ENCODE measurements at places on chromosomes 7 and 10.

- no peak for DNase-seq
Observed at GRCh38 chr7:137798073-137798763, 48.6 kb downstream of the DGKI start.

DNA sequence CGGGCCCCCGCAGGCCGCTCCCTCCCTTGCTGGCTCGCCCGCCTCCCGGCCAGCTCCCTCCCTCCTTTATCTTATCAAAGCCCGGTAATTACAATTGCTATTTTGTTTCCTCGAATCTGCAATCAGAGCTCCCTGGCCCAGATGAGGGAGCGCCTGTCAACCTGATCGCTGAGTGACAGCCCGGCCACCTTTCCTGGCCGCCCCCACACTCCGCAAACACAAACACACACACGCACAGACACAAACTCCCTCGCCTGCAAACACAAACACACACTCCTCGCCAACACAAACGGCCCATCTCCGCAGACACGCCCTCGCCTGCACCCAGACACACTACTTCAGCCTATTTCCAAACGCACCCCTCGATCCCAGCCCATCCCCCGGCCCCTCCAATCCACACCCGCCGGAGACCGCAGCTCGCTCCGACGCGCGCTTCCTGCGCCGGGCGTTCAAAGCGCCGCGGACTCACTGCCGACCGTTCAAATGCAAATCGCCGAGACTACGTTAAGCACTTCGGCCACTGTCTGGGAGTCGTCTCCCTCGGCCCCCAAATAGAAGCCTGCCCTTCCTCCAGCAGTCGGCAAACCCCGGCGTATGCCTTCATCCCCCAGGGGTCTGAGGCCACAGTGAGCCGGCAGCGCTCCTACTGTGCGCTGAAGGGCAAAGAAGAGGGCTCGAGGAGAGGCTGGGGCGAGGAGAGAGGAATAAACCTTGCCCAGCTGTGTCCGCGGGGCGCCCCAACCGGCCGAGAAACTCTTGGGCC lies 3.0 kb upstream of the FGF8 start:
- DNase-seq, result no peak

DNA sequence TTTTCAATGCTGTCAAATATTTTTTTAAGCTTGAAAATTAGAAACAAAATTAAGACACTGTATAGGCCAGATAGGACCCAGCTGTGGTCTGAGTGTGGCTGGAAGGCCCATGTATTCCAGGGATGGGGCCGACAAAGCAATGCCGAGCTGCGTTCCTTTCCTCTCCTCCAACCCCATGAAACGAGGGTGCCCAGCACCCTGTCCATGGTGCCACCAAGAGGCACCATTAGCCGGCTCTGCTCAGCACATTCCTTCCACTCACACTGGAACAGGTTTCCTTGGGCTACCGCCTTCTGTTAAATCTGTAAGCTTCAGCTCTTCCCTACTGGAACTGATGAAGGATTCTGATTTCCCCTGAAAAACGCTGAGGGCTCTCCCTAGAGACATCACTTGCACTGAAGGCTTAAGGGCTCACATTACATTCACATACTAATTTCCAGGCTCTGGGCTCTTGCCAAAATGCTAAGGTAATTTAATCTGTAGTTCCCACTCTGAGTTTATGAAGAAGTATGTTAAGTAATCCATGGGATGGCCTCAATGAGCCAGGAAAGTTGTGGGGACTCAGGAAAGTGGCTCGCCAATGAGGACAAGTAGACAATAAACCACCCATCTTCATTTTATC lies 73.7 kb upstream of the CAMK2B start:
- DNase-seq, result no peak

DNA sequence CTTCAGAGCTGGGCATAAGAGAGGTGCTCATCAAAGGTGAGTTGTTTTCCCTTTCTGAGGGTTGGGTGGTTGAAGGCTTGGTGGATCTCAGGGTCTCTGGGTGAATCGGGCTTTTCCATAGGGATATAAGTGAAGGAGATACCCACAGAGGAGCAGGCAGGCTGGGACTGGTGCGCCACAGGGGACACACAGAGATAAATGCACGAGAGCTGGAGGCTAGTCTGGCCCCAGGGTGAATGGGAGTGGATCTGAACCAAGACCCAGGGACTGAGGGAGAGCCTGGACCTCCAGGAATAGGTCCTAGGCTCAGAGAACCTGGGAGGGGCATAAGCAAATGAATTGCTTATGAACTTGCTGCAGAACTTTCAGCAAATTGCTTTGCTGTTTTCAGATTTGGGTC lies 61.5 kb downstream of the LRRC18 start:
- DNase-seq, result no peak

GRCh38 chr10:126595160-126595559 lies 75.3 kb downstream of the C10orf90 start:
- DNase-seq, result no peak

- DNase-seq, result no peak
Observed at GRCh38 chr10:35488228-35488627, 116.9 kb upstream of the GJD4 start.

DNA sequence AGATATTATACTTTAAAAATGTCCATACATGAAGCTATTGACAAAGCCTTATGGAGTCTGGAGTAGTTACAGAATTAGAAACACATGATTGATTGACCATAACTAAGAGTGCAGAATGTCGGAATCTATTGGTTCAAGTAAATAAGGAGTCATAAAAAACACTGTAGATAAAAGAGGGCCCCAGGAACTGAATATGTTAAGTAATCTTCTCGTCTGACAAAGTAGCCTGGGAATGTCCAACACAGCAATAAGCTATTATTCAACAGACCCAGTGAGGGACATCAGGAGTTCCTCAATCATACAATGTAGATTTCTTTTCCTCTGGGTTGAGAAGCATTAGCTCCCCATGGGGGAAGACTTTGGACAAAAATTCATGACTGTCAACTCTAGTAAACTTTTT lies 782.0 kb downstream of the SUGCT start:
- no peak for DNase-seq

GRCh38 chr7:42456756-42457276 lies 219.8 kb upstream of the GLI3 start:
- DNase-seq, result no peak

GRCh38 chr10:2246747-2247146 lies 509.4 kb upstream of the ADARB2 start:
- no peak for DNase-seq

DNA sequence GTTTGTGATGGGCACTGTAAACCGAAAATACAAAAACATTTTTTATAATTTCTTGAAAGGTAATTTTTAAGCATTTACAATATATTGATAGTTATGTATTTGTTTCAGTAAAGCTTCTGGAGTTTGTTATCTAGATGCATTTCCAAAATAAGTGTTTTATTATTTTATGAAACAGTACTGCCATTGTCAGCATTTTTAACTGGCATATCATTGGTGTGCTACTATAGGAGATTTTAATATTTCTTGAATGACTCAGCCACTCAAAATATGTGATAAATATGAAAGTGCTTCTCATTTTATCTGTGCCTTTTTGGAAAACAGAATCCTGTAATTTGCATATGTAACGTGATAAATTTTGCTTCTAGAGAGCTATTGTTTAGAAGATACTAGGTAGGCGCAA lies 97.9 kb downstream of the ANKIB1 start:
- DNase-seq, result no peak

DNA sequence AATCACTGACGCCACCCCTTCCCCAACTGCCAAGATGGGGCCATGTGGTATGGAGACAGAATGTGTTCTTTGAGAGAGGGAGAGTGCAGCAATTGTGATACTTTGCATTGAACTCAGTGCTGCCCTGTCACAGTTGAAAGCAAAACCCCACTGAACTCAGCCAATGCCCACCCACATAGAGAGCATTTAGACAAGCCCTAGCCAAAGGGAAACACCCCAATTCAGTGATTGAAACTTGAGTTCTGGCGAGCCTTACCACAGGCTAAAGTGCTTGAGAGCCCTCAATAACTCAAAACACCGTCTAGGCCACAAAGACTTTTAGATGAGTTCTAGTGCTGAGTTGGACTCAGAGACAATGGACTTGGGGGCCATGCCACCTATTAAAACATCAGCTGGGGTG lies 751.9 kb upstream of the POT1 start:
- DNase-seq, result no peak

DNA sequence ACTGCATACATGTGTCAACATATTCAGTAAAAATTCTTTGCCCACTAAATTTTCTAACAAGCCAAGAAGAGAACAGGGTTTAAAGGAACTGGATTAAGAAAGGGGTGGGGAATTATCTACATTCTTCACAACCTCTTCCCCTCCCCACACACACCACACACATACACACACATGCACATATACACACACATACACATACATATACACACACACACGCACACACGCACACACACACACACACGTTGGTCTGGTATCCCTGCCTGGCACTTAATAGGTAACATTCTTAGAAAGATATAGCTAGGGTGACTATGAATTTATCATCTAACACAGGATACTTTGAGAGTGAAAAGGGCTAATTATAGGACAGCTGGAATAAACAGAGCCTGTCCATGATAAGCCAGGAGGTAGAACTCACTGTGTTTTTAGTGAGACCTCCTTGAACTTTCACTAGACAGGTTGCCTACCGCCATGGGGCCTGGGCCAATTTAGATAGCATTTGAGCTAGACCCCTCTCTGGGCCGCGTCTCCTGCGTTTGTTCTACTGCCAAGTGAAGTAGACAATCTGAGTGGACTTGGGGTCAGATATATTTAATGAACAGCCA lies 33.1 kb upstream of the EPC1 start:
- DNase-seq, result no peak

All from activated CD4-positive, alpha-beta T cell treated with anti-CD3 and anti-CD28 coated beads, Interleukin-2, amount 10 ng/mL, durations not matched to agents 7 days and 5 days (primary cell).